ENCODE measurements at places on chromosomes 1 and 21.
A peak's percentile ranks its signal among the peaks of the same experiment; 100 is the strongest.

- DNase-seq = no peak
These were observed 11.5 kb upstream of the SLC9A1 start for GRCh38 chr1:27166351-27166802.

- no peak for DNase-seq
These were observed 75.0 kb downstream of the OSBPL9 start for GRCh38 chr1:51691920-51692319.

DNA sequence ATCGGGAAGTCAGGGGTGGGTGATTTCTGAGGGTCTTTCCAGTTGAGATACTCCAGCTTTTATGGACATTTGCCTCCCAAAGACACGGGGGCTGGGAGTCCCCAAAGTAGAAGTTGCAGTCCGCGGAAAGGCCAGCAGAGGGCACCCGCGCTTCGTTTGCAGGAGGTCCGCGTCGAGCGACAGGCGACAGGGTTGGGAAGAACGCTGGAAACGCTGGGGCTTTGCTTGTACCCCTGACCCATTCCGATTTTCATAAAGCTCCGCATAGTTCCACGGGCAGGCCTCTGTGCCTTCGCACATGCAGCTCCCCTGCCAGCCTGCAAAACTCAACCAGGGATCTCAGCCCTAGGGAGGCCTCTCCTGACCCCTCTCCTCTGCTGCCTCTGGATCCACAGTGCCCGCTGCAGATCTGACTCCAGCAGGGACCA lies 44.2 kb upstream of the LAPTM5 start:
- peak; percentile 71 for DNase-seq

DNA sequence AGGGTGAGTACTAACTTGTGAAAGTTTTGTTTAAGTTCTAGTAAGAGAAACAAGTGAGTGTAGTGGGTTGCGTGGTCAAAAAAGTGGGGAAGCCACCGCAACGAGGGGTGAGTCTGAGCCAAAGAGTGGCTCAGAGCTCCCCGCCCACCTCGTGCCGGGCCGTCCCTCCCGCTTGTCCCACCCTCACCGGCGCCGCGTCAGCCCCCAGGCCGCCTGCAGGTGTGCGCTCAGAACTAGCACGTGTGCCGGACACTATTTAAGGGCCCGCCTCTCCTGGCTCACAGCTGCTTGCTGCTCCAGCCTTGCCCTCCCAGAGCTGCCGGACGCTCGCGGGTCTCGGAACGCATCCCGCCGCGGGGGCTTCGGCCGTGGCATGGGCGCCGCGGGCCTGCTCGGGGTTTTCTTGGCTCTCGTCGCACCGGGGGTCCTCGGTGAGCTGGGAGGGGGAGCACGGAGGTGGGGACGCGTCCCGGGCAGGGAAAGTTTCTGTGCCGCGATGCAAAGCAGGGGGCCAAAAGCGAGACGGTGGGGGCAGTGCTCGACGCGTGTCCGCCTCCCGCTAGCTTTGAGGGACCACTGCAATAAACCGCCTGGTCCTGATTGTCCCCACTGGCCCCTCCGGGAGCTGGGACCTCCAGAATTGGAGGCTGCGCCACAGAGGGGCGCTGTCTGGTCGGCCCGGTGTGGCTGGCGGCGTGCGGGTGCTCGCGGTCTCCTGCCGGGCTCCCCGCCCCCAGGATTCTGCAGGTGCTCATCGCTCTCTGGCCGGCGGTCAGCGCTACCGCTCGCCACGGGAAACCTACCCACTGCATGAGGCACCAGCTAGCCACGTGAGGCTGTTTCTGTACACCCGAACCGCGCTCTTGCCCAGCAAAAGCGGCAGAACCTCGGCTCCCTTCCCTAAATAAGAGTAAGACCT lies at the start of gene CR2:
Gene CR2, plus strand, starts transcription at position 283 of the 919 bp plus-strand sequence. Its CDS starts 91 bp downstream, at position 374.
- DNase-seq = peak; percentile 14

DNA sequence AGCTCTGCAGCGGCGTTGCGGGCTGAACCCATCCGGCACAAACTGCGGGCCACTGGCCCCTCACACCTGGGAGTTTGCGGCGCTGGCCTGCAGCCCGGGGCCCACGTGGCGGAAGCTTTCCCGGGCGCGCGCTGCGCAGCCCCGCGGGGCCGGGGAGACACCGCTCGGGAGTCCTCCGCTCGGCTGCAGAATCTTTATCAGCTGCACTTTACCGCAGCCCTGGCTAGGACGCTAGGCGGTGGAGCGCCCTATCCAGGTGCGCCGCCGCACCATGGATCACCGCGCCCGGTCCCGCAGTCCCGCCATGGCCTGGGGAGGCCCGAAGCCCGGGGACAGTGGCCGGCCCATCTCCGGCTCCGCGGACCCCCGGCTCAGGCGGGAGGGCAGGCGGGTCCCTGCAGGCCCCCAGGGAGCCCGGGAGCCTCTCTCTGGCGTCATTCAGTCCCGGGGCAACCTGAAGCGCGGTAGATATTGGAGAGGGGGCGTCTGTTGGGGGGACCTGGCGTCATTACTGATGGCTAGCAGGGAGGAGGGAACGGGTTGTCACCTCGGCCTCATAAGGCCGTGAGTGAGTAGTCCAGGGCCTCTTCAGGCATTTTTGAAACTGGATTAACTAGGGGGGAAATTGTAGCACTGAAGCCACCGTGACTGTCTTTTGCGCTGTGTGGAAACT lies 5.7 kb upstream of the OLIG2 start:
- no peak for DNase-seq

GRCh38 chr1:12174924-12175810 lies 8.4 kb downstream of the TNFRSF1B start:
- no peak for DNase-seq

DNA sequence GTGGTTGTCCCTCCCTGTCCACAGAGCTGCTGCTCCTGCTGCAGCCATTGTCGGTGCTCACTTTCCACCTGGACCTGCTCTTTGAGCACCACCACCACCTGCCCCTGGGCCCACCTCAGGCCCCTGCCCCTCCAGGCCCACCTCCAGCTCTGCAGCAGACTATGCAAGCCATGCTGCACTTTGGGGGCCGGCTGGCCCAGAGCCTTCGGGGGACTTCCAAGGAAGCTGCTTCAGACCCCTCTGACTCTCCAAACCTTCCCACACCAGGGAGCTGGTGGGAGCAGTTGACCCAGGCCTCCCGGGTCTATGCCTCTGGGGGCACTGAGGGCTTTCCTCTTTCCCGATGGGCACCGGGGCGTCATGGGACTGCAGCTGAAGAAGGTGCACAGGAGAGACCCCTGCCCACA lies 5.9 kb downstream of the RUSC1 start:
- no peak for DNase-seq

DNA sequence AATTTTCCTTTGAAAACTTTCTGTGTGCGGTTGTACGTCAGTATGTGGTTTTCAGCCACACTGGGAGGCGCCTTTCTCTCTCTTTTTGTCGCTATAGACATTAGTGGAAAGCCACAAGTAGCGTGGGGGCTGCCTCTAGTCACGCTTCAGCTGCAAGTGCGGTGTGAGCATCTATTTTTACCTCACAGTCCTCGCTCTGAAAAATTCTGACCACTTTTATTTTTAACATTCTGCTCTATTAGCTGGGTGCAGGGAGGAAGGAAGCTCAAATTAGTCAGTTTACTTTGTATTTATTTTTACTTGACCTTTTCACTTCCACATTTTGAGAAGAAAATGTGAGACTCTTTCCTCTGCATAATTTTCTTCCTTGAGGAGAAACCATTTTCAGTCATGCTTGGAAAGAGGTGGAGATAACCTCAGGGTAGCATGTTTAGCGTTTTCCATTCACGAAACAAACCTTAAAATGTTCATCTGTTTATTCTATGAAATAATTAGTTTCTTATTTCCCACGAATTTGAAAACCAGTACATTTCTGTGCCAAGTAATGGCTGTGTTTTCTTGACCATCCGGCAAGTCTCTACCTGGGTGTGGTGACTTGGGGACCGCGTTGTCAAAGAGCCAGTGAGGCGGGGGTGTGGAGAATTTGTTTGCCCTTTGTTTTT lies 35.6 kb downstream of the ADARB1 start:
- no peak for DNase-seq

DNA sequence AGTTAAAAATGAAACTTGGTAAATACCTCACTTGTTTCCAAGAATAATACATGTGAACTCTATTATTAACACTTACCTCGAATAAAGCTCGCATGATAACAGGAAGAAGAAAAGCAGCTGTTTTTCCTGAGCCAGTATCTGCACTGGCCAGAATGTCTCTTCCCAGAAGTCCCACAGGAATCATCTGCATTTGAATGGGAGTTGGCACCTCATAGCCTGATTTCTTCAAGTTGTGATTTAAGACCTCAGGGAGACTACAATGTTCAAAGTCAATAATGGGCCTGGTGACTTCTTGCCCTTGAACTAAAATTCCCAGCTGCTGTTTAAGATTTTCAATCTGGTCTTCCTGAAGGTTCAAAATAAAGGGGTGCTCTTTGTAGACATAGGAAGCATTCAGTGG lies 3.8 kb downstream of the DDX59 start:
- DNase-seq = no peak

GRCh38 chr1:111948209-111949171 lies 41.0 kb downstream of the KCND3 start:
- peak; percentile 37 for DNase-seq

- DNase-seq = no peak
These were observed 7.3 kb downstream of the TMCO4 start for GRCh38 chr1:19792237-19793002.

GRCh38 chr1:43206600-43207228 lies 34.6 kb downstream of the CFAP57 start:
- DNase-seq = no peak

DNA sequence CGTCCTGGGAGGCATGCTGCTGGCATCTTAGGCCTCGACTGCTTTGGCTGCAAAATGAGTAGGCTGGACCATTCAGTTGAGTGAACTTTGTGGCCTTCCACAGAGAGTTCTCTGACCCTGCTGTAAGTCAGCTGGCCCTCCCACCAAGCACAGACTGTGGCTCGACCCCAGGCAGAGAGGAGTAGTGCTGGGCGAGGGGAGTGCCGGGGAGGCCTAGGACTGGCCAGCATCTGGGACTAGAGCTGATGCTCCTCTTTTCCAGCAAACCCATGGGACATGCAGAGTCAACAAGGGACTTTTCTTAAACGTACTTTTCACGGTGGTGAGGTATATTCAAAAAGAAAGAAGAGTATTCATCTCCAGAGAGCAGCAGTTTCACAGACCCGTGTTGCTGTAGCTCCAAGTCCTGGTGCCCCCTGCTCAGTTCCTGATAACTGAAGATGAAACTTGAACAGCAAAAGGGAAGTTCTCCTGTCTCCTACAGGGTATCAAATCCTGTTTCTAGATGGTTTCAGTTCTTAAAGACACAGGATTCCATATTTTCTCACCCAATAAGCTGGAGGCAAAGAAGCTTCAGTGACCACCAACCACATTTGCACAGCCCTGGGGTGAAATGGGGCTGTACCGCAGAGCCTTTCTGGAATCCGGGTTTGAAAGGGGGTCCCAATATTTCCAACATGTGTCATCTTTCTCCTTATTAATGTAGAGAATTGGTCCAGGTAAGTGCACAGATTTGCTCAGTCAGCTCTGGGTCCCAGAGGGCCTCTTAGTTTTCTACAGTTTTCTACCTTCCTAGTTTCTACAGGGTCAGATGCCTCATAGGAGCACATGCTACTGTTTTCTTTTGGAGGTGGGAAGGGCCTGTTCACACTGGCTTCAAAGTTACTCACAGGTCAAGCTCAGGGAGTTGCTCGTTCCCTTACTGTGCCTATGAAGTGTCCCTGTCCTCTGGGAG lies 20.9 kb downstream of the BATF3 start:
- no peak for DNase-seq

DNA sequence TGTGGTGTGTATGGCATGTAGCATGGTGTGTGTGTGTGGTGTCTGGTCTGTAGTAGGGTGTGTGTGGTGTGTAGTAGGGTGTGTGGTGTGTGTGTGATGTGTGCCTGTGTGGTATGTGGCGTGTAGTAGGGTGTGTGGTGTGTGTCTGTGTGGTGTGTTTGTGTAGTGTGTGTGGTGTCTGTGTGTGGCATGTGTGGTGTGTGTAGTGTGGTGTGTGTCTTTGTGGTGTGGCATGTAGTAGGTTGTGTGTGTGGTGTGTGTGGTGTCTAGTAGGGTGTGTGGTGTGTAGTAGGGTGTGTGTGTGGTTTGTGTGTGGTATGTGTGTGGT lies 85.5 kb downstream of the SYT2 start:
- DNase-seq = no peak

DNA sequence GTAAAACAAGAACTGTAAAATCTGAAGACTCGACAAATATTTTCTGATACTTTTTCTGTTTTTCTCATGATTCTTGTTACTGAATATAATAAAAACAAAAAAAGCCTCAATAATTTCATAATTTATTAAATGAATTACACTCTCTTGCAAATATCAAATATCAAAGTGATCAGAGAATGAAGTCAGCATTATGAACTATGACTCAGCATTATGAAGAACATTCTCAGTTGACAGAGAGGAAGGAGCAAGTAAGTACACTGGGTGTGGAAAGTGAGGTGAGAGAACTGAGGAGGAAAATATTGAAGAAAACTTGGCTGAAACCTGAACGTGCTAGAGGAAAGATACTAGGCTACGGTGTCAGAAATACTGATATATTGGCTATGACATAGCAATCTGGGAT lies 529.5 kb downstream of the KCNT2 start:
- no peak for DNase-seq

DNA sequence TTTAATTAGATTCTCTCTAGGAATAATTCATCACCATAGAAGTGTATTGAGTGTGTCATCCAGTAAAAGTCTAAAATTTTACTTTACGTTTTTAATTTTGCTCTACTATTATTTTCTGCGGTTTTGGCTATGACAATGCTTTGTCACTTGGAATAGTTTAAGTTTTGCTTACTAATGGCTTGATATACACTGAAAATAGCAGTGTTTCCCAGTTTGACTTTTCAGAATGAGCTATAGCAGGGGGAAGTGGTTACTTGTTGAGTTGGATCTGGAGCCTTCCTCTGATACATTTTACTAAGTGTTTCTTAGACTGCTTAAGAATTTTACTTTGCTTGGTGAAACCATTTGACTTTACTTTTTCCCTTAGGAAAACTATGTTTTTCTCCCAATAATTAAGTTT lies 5.0 kb downstream of the DNAJC16 start:
- DNase-seq = no peak

DNA sequence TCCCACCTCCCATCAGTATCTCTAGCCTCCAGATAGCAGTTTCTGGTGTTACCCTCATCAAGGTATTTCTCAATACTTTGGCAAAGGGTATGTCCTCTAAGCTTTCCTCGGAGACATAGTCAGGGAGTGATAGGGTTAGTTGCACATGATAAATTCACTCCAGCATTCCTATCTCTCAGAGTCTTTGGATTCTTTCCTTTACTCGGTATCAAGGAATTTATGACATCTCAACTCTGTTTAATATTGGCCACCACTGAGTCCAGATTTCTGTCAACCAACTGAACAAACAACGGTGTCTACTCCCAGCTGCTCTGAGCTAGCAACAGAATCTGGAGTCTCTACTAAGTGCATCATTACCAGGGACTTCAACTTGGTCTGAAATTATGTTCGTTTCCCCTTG lies 233.4 kb downstream of the TM2D1 start:
- DNase-seq = no peak

DNA sequence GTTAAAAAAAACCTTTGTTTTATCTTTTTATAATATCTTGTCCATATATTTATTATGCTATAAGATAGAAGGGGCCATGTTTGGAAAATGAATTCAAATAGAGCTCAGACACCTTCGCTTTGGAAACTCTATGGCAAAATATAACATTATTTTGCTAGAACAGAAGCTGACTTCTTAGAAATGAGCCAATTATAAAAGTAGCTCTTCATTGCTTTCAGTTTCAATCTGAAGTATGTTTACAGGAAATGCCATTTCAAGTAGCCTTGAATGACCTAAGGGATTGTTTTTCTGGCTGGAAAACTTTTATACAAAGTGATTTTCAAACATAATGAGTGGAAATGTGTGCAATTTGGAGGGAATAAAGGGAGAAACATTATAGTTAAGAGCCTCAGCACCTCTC lies 37.8 kb upstream of the GBP5 start:
- DNase-seq = no peak

- DNase-seq = no peak
These were observed 62.3 kb upstream of the MORC3 start for GRCh38 chr21:36257657-36258056.

Measured in DMS153 (cell line).